ENCODE measurements at places on chromosomes 6 and 20.

- DNase-seq = no peak
Measured at GRCh38 chr6:93799226-93799625, 379.9 kb upstream of the EPHA7 start.

DNA sequence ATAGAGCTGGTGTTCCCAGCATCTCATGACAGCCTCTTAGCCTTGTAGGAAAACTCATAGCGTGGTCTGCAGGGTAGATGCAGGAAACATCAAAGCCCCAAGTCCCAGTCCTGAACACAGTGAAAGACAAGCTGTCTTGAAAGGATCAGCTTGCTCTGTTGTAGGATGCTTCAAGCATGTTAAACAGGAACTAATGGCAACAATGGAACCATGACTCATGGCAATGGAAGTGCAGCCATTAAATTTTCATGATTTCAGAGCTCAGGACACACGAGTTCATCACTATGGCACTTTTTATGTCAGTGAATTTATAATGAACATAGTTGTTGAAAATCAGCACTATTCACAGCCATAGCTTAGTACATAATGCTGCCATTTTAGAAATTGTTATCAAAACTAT lies 367.7 kb downstream of the KIF16B start:
- DNase-seq = no peak

- DNase-seq = no peak
Measured at GRCh38 chr6:849075-849506, 156.2 kb upstream of the EXOC2 start.

DNA sequence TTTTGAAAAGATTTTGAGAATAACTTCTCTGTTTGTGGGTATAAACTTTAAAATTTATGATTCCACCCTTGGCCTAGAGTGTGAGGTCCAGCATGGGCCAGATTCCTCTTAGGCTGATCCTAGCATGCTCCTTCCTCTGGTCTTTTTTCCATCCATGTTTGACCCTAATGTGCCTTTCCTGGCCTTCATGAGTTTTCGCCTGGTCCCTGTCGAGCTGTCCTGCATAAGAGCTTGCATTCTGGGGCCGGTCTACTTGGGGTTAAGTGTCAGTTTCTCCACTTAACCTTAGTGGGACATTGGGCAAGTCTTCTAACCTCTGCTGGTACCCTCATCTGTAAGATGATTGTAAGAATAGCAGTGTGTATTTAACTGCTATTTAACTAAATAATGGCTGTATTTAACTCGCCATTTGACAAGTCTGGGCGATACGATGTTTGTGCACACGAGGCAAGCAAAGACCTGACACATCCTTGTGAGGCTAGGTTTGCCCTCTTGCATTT lies 40.7 kb upstream of the TAGAP start:
- DNase-seq = no peak

DNA sequence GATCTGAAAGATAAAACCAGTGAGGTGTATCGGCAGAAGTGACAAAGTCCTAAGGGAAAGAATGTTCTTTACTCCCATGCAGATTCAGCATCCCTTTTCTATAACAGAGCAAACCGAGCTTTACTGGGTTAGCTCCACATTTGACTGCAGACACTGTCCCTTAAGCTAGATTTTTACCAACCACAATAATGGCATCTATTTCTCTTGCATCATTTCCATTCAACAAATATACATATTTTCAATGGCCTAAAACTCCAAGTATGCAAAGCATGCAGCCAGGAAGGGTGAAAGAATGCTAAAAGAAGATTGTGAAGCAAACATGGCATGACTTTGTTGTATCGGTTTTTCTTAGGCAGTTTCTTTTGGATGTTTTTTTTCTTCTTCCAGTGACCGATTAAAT lies 255.4 kb downstream of the OGFRL1 start:
- no peak for DNase-seq

DNA sequence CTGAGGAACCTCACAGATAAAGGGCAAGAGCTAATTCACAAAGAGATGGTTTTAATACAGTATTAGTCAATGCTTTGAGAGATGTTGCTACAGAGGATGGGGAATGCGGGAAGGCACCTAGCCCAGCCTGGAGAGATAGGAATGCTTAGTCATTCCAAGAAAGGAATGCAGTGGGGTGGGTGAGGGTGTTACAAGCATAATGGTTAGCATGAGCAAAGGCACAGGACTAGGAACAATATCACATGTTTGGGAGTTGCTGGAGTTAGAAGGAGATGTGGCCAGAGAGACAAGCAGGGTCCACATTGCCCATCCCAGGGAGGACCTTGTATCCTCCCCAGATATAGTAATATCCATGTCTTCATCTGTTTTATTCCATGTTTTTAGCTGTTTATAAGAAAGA lies 107.0 kb upstream of the OGFRL1 start:
- DNase-seq = no peak

- DNase-seq = no peak
Measured at GRCh38 chr20:11780765-11781369, 136.8 kb upstream of the BTBD3 start.

- DNase-seq = no peak
Measured at GRCh38 chr20:62208795-62209755, 11.0 kb downstream of the HRH3 start.

GRCh38 chr6:33272275-33273128 lies 627 bp downstream of the RPS18 start:
- DNase-seq = no peak

DNA sequence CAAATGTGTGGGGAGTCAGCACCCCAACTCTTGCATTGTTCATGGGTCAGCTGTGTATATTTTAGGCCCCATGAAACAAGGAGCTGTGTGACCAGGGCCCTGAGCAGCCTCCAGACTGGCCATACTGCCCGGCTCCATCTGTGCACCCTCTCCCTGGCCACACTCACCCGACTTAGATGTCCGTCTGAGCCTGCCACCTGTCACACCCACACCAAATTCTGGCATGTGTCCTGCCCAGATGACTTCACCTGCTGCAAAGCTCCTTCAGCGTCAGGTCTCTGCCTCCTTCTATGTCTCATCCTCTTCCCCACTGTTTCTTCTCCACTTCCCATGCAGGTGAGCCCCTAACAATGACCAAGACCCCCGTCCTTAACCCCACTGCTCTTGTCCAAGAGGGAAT lies 88.1 kb upstream of the THBS2 start:
- DNase-seq = no peak

DNA sequence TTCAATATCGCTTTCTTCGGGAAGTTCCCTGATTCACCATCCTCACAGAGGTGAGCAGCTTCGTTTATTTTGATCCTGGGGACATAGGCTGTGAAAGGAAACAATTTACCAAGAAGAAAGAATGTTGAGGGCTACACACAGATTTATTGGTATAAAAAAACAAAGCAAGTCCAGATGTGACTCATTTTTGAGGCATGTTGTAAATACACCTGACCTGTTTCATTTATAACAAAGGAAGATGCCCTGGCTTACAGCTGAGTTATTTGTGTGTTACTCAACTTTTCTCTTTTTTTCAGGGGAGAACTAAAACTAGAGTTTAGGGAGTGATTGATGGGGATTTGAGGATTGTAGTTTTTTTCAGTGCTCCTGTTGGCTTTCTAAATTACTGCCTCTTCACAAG lies 489.5 kb downstream of the CBLN4 start:
- DNase-seq = no peak

DNA sequence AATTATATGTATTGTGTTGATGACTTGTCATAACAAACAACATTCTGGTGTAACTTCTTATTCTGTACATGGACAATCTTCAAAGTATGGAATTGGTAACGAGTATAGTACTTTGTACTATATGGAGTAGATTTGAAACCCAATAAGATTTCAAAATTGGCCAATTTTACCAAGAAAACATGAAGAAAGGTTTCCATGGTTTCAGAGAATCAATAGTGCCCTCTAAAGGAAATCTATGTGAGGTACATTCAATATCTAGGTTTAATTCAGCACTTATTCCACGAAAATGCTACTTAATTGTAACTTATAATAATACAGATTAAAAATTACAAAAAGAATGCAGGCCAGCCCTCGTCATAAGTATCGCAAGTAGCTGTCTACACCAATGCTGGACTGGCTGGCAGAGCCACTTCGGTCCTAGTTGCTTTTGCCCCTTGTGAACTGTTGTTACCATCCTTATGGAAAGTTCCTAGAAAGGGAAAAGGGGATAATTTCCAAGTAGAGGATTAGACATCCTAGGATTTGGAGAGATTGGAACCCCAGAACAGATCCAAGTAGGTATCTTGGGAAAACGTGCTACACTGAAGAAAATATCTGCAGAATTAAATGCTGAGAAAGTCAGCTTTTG lies 70.9 kb downstream of the LCA5 start:
- no peak for DNase-seq

DNA sequence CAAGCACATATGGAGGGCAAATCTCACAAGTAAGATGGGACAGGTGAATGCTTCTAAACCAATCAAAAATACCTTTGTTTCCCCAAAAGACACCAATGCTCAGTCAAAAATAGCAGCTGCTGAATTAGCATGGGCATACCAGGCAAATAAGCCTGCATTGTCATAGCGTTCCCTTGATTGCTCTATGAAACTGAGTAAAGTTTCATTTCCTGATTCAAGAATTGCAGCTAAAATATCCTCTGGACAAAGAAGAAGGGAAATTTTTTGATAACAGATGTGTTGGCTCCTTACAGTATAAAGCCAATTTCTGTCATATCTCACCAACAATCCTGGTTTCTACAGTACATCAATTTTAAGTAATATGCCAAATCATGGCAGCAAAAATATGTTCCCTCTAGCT lies 3.3 kb upstream of the TMEM14A start:
- DNase-seq = no peak

GRCh38 chr6:149906405-149906804 lies 8.5 kb upstream of the RAET1E start:
- DNase-seq = no peak

DNA sequence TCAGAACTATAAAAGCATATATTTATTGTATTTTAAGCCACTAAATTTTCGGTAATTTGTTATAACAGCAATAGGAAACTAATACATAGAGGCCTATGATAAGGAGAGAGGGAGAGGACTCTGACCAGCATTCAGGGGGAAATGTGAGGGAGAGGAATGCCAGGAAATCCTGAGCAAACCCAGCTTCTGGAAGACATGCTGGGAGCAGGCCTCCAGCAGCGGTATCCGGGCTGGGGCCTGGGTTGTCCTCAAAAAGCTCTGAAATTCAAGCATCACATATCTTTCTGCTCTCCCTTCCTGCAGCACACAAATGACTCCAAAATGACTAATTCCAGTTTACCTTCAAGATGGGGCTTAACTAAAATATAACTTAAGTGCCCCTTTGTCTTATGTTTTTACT lies 33.4 kb upstream of the RIMS1 start:
- DNase-seq = no peak

DNA sequence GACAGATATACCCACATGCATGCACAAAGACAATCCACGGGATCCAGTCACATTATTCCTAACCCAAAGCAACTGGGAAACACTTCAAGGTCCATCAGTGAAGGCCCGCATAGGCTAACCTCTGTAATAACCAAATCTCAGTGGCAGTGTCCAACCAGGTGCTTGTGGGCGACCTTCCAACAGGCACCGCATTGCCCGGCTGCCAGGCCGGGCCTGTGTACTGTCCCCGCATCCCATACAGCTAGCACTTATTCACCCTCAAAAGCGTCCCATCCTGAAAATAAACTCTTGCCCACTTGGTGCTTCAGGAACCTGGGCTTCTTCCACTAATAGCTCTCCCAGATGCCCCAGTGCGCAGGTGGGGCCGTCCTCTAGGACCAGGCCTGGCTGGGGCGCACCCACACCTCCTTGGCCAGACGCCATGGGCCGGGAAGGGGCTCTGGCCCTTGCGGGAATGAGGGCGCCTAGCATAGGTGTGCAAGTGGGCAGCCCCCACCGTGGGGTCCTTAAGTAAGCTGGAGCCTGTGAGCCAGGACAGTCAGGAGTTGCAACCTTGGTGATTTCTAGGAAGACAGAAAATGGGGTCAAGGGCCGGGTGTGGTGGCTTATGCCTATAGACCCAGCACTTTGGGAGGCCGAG lies 1.1 kb upstream of the ENTPD6 start:
- DNase-seq = no peak

All from stimulated activated CD8-positive, alpha-beta memory T cell treated with anti-CD3 and anti-CD28 coated beads, Interleukin-15, amount 100 ng/mL, for 4 hours (primary cell).